ENCODE measurements at places on chromosomes 5 and 9. TPM values are rescaled to one million over a fixed set of nuclear protein-coding genes. Genes with fewer than 3 reads are reported as not detected.
A peak's percentile ranks its signal among the peaks of the same experiment; 100 is the strongest.

DNA sequence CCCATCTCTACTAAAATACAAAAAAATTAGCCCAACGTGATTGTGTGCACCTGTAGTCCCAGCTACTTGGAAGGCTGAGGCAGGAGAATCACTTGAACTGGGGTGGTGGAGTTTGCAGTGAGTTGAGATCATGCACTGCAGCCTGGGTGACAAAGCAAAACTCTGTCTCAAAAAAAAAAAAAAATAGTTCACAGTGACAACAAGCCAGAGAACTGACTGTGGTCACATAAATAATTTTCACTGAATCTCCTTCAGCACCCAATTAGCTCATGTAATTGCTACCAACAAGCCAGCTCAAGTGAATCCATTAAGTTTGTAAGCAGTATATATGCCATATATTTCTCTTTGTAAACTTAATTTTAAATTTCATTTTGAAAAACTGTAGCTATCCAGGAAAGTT lies 14.5 kb upstream of the AFAP1L1 start:
- DNase-seq, result no peak
- H3K4me1 ChIP-seq, result no peaks in the 10 kb centered on the region
- no peak overlapping the region for H3K27ac ChIP-seq
- peaks cover 61% of the 10 kb centered on the region for H3K36me3 ChIP-seq
- no peaks in the 10 kb centered on the region for H3K27me3 ChIP-seq
- no peak overlapping the region for H3K4me3 ChIP-seq

CHSY3 gene
- total RNA-seq, result 1.8 TPM

- H3K4me1 ChIP-seq, result peaks cover 75% of the 10 kb centered on the region
- no peaks in the 10 kb centered on the region for H3K27me3 ChIP-seq
- peak overlapping the region; percentile 99 for H3K27ac ChIP-seq
- H3K4me3 ChIP-seq, result no peak overlapping the region
- peaks cover 25% of the 10 kb centered on the region for H3K36me3 ChIP-seq
Measured at GRCh38 chr5:132268769-132269551, 11.5 kb downstream of the PDLIM4 start.

GRCh38 chr5:139745800-139746690 lies 49.6 kb upstream of the PSD2 start:
- H3K27ac ChIP-seq, result peak overlapping the region; percentile 56
- H3K27me3 ChIP-seq, result peaks cover 4% of the 10 kb centered on the region
- no peaks in the 10 kb centered on the region for H3K36me3 ChIP-seq
- H3K4me1 ChIP-seq, result peaks cover 38% of the 10 kb centered on the region
- peak overlapping the region; percentile 63 for H3K4me3 ChIP-seq
- peak; percentile 95 for DNase-seq

BARX1 gene
- total RNA-seq, result 0.42 TPM

AJM1 gene
- 11.1 TPM for total RNA-seq

DNA sequence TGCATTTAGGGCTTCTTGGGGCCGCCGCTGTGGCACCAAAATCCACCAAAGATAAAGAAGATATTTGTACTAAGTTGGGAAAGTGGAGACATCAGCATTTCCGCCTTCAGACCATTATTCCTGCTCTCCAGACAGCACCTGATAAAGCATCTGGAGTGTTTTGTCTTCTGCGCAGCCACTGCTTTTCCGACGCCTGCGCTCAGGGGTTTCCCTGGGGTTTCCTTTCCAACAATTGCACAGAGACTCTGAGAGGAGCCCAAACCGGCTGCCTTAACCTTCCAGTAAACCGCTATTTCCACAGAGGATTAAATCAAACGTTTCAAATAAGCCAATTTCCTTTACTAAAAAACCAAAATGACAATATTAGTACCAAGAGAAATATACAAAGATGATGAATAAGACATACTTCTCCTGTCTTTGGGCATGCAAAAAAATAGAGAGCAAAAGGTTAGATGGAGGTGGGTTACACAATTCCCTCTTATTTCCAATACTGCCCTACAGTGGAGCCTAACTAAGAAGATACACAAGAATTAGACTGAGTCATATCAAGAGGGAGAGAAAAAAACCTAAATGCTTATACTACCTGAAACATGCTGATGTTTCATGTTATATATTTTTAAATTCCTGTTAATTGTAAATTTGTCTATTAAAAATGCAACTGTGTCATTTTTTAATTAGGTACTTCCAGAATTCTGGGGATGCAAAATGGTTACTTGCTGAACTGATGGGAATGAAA lies 98.4 kb downstream of the MAPKAP1 start:
- DNase-seq, result no peak
- H3K36me3 ChIP-seq, result no peaks in the 10 kb centered on the region
- H3K27ac ChIP-seq, result no peak overlapping the region
- no peak overlapping the region for H3K4me3 ChIP-seq

LCN15 gene
- total RNA-seq, result not detected

GRCh38 chr5:168472329-168472728 lies 13.9 kb upstream of the RARS1 start:
- DNase-seq, result no peak
- H3K4me3 ChIP-seq, result no peak overlapping the region
- no peaks in the 10 kb centered on the region for H3K36me3 ChIP-seq
- no peak overlapping the region for H3K27ac ChIP-seq

ARRDC3 gene
- 37.0 TPM for total RNA-seq

SCGB3A1 gene
- total RNA-seq, result 2.4 TPM

- no peaks in the 10 kb centered on the region for H3K4me1 ChIP-seq
- no peak overlapping the region for H3K27ac ChIP-seq
- peaks cover 69% of the 10 kb centered on the region for H3K27me3 ChIP-seq
- H3K36me3 ChIP-seq, result no peaks in the 10 kb centered on the region
Measured at GRCh38 chr9:135055181-135055580, 32.3 kb upstream of the OLFM1 start.

DNA sequence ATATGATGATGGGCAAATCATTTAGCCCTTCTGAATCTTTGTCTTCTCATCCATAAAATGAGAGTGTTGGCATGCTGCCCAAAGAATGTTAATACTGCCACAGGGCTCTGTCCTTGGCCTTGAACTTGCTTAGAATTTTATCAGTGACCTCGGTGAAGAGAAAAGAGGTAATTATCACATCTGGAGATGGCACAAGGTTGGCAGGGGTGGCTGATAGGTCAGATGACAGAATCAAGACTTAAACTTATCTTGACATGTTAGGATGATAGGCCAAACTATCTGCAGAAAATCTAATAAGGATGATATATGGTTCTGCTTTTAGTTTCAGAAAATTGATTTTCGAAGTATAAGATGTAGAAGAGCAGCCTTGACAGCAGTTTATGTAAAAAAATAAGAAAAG lies 599.1 kb upstream of the CLINT1 start:
- H3K4me3 ChIP-seq, result no peak overlapping the region
- no peaks in the 10 kb centered on the region for H3K36me3 ChIP-seq
- no peaks in the 10 kb centered on the region for H3K27me3 ChIP-seq

DNA sequence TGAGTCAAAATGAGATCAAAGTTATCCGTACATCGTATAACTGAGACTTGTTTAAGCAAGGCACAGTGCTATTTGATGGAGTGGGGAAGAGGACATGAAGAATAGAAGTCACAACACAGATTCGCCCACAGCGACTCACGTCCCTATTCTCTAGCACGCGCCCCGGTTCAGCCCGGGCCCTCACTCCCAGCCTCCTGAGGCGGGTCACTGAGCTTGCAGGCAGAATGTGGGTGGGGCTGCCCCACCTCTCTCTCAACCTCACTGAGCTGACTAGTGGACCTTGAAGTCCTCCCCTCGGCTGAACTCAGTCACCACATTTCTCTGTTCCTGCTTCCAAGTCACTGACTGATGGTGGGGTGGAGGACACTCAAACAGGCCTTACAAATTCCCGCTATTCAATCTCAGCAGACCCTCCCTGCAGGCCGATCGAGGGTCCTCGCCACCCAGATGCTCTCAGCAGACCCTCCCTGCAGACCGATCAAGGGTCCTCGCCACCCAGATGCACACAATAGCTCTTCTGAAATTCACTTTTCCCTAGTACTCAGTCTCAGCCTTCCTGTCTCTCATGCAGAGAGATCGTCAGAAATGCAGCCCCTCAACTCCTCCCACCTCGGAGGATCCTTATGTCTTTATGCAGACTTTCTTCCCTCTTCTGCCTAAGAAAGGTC lies 12.9 kb downstream of the GLDC start:
- H3K4me1 ChIP-seq, result no peaks in the 10 kb centered on the region
- H3K27me3 ChIP-seq, result peaks cover 11% of the 10 kb centered on the region
- no peak overlapping the region for H3K4me3 ChIP-seq
- no peaks in the 10 kb centered on the region for H3K36me3 ChIP-seq

DNA sequence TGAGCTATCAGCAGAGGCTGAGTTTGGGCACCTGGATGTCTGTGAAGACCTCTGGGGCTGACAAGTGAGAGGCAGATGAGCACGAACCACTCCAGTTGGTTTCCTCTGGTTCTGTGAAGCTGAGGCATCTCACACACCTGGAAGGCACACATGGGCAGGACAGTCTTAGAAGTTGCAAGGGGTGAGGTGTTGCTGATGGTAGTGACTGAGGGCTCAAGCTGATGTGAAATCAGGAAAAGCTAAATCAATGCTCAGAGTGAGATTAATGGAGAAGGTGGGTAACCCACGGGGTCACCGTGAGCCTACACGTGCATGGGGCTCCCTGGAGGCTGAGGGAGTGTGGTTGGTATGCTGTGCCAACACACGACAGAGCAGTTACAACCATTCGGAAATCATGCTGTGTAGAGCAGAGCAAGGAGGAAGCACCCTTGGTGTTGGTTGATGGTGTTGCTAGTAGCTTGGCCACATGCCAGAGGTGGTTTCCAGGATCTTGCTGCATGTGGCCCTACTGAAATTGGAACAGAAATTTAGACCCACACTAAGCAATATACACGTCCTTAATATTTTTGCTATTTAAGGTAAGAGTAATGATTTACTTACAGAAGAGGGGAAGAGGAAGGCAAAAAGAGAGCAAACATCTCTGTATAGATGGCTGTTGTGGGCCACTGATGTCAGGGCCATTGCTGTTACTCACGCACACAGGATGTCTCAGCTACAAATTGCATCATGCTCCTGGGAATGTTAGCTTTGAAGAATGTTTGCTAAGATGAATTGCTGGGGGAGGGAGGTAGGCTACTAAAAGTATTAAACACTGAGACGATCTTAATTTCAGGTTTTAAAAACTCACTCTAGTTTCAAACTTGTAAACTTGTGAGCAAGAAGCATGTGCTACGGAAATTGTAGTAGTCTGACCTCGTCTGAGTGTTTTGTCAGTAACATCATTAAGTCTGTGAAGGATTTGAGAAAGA lies 170.5 kb downstream of the ARHGEF28 start:
- H3K27me3 ChIP-seq, result no peaks in the 10 kb centered on the region
- no peak for DNase-seq
- H3K36me3 ChIP-seq, result no peaks in the 10 kb centered on the region
- H3K27ac ChIP-seq, result no peak overlapping the region
- H3K4me1 ChIP-seq, result peaks cover 9% of the 10 kb centered on the region

DNA sequence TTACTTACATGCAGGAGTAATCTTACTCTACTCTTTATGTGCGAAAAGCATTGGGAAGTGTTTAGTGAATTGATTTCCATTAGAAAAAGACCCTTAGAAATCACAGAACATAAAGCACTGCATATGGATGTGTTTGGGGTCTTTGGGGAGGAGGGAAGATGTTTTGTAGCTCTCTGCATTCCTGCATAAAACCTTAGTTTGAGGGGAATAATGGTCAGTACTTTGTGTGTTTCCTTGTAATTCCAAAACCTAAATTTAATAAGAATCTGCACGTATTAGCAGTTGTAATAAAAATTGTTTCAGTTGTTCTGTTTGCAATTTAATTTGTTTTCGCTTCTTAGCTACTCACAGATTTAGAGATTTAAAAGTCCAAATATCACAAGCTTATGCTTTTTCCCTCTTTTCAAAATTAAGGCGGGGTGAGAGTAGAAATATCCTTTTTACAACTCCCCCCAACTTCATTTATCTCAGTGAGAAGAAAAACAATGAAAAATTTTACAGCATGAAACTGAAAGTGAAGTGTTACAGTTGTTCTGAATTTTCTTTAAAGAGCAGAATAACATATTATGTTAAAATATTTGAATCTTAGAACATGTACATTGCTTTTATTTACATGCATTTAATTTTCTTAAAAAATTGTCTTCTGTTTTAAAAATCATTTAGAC lies 143.8 kb downstream of the SMARCA2 start:
- peaks cover 5% of the 10 kb centered on the region for H3K4me1 ChIP-seq
- H3K4me3 ChIP-seq, result peak overlapping the region; percentile 62
- H3K27ac ChIP-seq, result peak overlapping the region; percentile 82

DNA sequence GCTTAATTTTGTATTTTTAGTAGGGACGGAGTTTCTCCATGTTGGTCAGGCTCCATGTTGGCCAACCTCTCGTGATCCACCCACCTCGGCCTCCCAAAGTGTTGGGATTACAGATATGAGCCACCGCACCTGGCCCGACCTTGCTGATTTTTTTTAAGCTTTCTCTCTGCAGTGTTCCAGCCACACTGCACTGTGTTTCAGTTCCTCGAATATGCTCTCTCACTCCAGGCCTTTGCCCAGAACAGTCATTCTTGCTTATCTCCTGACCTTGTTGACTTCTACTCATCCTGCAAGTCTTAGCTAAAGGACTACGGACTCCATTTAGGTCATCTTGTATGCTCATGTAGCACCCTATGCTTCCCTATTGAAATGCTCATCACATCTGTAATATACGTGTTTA lies 3.3 kb downstream of the SNAPC3 start:
- H3K27me3 ChIP-seq, result no peaks in the 10 kb centered on the region
- no peak for DNase-seq
- no peak overlapping the region for H3K4me3 ChIP-seq
- H3K27ac ChIP-seq, result no peak overlapping the region
- H3K4me1 ChIP-seq, result peaks cover 49% of the 10 kb centered on the region
- peaks cover 20% of the 10 kb centered on the region for H3K36me3 ChIP-seq

- H3K4me3 ChIP-seq, result no peak overlapping the region
- H3K27me3 ChIP-seq, result no peaks in the 10 kb centered on the region
- no peaks in the 10 kb centered on the region for H3K36me3 ChIP-seq
- DNase-seq, result peak; percentile 26
- no peak overlapping the region for H3K27ac ChIP-seq
- no peaks in the 10 kb centered on the region for H3K4me1 ChIP-seq
Measured at GRCh38 chr9:120289098-120289497, 290.9 kb downstream of the CDK5RAP2 start.

DNA sequence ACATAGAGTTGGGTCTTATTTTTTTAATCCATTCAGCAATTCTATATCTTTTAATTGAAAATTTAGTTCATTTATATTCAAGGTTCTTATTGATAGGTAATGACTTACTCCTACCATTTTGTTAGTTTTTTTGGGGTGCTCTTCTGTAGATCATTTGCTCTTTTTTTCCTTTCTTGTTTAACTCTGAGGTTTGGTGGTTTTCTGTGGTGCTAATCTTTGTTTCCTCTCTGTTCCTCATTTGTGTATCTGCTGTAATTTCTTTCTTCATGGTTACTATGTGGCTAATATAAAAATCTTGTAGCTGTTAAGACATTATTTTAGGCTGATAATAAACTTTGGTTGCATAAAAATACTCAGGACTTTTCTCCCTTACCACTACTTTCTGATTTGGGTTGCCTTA lies 181.6 kb upstream of the DMRTA1 start:
- H3K36me3 ChIP-seq, result no peaks in the 10 kb centered on the region
- no peaks in the 10 kb centered on the region for H3K27me3 ChIP-seq
- H3K27ac ChIP-seq, result no peak overlapping the region
- H3K4me3 ChIP-seq, result no peak overlapping the region
- no peaks in the 10 kb centered on the region for H3K4me1 ChIP-seq
